NT2/D1 (cell line): ENCODE measurements at places on chromosomes 4 and X.

DNA sequence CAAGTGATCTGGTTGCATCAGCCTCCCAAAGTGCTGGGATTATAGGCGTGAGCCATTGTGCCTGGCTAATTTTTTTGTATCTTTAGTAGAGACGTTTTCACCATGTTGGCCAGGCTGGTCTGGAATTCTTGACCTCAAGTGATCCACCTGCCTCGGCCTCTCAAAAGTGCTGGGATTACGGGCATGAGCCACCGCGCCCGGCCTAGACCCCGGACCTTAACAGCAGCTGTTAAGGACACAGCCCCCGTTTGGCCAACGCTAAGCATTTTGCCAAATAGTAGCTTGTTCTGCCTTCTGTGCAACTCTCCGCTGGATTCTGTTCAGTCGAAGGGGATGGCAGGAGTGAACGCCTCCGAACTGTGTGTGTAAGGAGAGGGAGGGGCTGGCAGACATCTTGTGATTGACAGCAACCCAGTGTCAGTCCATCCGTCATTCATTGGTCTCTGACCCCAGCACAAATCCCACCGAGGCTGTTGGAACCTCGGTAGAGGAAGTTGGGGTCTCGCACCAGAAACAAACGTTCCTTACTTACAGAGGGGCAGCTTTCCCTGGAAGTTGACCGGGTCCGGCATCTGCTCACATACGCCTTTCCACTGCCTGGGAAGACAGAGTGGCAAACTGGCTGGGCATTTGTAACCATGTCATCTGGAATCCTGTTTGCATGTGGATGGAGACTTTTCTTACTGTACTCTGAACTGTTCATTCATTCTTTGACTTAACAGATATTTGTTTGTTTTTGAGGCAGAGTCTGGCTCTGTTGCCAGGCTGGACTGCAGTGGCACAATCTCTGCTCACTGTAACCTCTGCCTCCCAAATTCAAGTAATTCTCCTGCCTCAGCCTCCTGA lies 69.4 kb downstream of the TRAPPC11 start:
- DNase-seq, result no peak

GRCh38 chr4:110924761-110925160 lies 301.9 kb upstream of the PITX2 start:
- no peak for DNase-seq

DNA sequence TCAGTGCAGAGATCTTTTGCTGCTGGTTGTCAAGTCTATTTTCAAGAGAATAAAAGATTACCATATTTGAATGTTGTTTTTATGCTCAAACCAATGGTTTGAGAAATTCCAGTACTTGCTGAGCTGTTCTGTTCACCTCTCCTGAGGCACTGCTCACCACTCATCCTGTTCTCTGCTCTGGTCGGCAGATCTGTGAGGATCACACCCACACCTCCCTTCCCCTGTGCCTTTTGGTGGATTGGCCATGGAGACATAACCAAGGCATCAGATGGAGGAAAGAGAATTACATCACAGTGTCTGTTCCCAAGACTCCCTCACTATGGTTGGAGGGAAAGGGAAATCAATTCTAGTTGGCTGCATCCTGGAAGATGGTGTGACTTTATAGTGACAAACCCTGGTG lies 391.6 kb downstream of the ARHGAP24 start:
- DNase-seq, result no peak

GRCh38 chr4:94913316-94913715 lies 155.6 kb downstream of the BMPR1B start:
- DNase-seq, result no peak

DNA sequence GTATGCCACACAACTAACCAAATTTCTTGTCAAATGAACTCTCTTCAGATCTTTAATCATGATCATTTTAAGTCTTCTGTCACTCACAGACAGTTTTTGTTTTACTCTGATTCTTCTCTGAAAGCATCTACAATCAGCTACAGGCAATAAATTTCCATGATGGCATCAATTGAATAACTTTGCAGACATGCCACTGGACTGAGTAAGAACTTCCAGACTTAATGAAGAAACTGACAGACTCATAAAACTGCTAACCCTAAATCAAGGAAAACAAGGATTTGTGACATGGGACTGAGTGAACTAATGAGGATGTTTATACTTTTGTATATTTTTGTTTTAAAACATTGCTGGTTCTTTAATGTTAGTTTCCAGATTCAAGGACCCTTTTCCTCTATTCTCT lies 5.5 kb upstream of the PPP1R2C start:
- no peak for DNase-seq

GRCh38 chrX:118049713-118050112 lies 66.9 kb downstream of the KLHL13 start:
- no peak for DNase-seq

DNA sequence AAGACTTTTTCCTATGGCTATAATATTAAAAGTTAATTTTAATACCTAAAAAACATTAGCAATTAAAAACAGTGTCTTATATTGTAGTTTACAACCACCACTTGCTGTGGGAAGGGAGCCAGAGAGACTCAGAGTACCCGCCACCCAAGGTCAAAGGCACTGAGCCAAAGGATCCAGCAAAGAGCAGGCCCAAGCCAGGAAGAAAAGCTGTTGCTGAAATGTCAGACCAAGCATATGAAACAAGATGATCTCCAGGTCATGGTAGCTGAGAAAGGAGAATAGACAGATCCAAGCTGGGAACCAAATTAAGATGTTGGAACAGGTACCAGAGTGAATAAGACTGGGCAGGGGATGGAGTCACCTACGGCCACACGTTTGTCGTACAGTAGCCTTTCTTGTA lies 18.8 kb upstream of the ATOH1 start:
- no peak for DNase-seq

- DNase-seq, result no peak
Measured at GRCh38 chr4:141731481-141731880, 95.1 kb downstream of the IL15 start.

GRCh38 chr4:182748949-182749348 lies 168.2 kb downstream of the DCTD start:
- no peak for DNase-seq

DNA sequence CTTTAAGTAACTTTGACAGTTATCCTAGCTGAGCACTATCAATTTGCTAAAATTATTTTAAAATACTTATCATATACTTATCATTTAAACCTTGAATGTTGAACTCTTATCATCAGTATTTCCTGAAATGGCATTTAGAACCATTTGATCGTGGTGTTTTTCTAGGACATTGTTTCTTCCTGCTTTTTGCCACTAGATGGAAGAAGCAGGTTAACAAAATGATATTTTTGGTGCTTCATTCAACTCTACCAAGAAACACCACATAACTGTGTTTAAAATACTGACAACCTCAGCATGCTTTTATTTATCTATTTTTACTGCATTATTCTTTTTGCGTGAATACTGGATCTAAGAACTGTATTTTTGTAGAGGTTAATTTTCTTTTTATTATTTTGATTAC lies 44.6 kb downstream of the C4orf33 start:
- DNase-seq, result no peak

DNA sequence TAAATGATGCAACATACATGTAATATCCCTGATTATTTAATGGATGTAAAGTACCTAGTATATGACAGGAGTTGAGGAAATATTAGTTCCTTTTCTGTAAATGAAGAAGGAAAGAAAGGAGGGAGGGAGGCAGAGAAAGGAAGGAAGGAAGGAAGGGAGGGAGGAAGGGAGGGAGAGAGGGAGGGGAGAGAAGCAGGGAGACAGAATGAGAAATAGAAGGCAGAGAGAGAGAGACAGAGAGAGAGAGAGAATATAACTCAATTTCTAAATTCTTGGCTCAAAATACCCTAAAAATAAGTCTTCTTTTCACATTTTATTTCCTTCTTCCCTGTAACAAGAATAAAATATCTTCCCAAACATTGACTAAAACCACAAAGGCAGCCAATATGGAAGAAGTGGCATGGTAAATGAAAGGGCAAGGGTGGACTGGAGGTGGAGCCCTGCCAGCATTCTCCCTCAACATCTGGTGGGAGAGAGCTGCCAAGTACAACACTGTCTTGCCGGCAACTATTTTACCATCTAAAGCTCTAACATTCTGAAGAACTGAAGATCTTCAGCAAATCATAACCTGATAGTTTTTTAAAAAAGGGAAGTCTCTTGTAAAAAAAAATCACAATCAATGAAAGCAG lies 245.1 kb downstream of the PPP3CA start:
- DNase-seq, result no peak

GRCh38 chrX:2549876-2550275 lies 49.1 kb upstream of the DHRSX start:
- no peak for DNase-seq

GRCh38 chr4:12545812-12546211 lies 938.3 kb downstream of the RAB28 start:
- no peak for DNase-seq

GRCh38 chr4:162959046-162959445 lies 207.6 kb downstream of the NAF1 start:
- DNase-seq, result no peak

DNA sequence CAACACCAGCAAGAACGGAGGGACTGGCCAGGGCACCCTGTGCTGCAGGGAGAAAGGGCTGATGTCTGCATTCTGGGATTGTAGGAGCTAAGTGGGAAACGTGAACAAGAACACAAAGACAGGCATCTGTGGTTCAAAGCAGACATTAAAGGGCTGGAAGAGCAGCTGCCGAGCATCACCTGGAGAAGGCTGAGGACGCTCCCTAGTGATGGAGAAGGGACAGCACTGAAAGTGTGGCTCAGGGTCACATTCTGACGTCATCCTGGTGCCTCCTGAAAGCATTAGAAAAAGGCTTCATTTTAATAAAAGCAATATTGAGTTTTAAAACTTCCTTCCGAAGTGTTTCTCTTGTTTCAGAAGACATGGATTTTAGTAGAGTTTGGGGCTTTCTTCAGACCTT lies 62.3 kb downstream of the CLDN22 start:
- DNase-seq, result no peak

GRCh38 chr4:105460306-105460705 lies 13.6 kb downstream of the PPA2 start:
- DNase-seq, result no peak

DNA sequence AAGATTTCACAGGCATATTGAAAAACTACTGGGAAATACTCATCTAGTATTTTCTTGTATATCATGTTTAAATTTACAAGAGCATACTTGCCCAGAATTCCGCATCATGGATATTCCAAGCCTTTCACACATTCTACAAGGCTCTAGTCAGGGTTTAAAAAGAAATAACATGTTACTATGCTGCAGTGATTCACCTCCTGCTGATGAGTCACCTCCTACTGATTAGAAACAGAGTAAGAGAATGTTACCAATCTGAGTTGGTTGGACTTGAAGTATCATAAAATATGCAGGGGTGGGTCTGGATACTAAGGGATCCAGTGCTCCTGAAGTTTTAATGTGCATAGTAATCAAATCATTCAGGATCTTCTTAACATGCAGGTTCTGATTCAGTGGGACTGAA lies 192.0 kb upstream of the ANK2 start:
- DNase-seq, result no peak

- DNase-seq, result no peak
Measured at GRCh38 chr4:182875453-182876405, 41.5 kb downstream of the DCTD start.

- DNase-seq, result no peak
Measured at GRCh38 chr4:168920441-168921065, 89.5 kb downstream of the CBR4 start.

DNA sequence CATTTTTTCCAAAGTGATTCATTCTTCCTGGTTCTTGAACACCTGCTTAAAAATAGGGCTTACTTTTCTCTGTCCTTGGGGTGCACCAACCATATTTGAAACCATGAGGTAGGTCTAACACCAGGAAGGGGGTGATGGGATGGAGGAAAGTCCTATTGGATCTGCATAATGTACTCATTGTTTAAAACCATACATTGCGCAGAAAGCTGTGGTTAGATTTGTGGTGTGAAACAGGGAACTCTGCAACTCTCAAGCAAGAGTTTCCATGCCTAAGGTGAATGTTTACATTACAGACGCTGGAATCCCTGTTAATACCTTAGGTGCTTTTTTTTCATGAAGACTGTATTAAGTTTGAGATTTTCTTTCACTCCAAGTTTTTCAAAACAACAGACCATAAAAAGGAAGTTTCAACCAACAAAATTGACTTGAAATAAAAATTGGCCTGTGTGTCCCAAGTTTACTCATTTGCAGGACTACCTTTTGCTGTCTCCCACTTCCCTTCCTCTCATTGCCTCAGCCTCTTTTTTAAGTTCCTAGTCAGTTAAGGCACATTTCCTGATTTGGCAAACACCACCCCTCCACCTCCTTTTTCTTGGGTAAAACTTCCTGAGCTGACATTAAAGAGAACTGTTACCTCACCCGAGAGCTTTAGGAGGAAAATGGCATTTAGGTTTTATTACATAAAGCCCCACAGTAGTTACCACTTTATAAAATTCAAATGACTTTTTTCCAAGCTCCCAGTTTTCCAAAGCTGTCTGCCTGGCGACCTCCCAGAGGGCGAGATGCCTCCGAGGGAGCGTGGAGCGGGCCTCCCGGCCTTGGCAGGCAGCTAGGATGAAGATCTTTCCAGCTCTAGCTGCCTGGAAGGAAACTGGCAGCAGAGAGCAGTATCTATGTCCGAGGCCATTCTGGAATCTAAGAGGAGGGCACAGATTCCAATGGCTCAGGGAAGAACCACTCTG lies 47.9 kb upstream of the RBPJ start:
- DNase-seq, result no peak

DNA sequence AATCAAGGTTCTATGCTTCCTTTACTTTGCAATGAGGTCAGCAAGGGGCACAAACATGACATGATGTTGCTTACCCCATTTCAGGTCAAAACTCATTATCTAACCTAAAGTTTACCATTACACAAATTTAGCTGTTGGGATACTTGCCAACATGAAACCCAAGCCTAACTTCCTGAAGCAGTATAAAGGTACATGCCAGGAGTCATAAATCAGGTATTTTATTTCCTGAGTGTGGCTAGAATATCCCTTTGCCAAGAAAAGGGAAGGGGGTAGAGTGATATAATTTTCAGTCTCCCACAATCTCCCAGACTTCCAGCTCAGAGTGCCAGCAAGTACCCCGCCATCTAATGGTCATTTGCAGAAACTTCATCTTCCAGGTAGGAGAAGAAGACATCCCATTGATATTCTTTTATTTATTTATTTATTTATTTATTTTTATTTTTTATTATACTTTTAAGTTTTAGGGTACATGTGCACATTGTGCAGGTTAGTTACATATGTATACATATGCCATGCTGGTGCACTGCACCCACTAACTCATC lies 136.6 kb downstream of the NEXMIF start:
- no peak for DNase-seq

- DNase-seq, result peak; percentile 28
Measured at GRCh38 chr4:184386271-184386781, 88.0 kb downstream of the IRF2 start.

GRCh38 chr4:131584587-131584986 lies 1564.5 kb upstream of the PCDH10 start:
- no peak for DNase-seq

DNA sequence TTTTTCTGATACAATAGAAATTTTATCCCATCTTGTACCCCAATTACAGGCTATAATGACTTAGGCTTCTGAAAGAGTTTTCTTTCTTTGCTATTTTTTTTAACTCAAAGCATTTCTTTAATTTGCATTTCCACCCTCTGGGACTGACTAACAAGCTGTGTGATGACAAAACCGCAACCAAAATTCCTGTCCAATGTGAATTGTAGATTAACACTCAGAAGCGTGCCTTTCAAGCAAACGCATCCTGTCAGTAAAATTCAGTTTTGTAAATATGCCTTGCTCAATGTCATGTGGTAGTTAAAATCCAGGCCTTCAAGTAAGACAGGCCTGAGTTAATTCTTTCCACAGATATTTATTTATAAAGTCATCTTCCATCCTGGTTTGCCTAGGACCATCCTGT lies 50.3 kb downstream of the STK32B start:
- DNase-seq, result no peak
